Activated effector memory CD4-positive, alpha-beta T cell treated with anti-CD3 and anti-CD28 coated beads, Interleukin-2, amount 50 U/mL, for 16 hours (primary cell): ENCODE measurements at places on chromosomes 1 and 21.

GRCh38 chr1:22903113-22903512, 69.6 kb downstream of the LACTBL1 start:
- no peak for DNase-seq

- no peak for DNase-seq
These were observed 554.3 kb upstream of the CHRM3 start for GRCh38 chr1:238832106-238832505.

DNA sequence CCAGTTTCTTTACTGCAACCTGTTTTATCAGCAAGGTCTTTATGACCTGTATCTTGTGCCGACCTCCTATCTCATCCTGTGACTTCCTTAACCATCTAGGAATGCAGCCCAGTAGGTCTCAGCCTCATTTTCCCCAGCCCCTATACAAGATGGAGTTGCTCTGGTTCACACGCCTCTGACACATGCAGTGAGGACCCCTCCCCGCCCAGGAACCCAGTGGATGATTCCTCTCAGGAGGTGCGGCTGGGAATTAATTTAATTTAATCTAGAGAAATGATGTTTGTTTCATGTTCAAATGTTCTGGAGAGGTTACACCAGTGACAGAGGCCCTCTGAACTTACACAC, 39.0 kb upstream of the LBR start:
- DNase-seq, result no peak

DNA sequence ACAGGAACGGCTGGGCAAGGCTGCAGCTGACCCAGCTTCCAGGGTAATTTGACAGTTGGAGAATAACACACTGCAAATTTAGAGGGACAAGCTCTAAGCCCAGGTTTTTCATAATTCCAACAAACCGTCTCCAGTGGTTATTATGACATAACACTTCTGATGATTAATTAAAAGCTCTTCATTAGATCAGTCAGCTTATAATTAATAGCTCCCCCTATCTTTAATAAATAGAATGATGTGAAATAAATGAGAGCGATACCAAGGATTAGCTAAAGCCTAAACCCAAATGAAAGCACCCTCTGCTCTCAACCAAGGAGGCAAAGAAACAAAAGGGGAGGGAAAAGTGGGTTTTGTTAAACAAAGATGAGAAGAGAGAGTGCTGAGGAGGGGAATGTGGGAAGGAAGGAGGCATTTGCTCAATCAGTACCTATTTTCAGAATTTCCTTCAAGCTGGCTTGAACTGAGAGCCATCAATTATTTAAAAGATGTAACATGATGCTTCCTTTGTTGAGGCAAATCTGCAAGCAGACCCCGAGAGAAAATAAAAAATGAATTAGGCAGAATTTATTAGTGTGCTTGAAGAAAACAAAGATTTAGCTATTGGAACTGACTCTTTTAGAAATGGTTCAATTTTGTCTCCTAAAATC, 221.8 kb upstream of the ESRRG start:
- DNase-seq, result no peak

- no peak for DNase-seq
These were observed 28.8 kb downstream of the EDN2 start for GRCh38 chr1:41455479-41456332.

DNA sequence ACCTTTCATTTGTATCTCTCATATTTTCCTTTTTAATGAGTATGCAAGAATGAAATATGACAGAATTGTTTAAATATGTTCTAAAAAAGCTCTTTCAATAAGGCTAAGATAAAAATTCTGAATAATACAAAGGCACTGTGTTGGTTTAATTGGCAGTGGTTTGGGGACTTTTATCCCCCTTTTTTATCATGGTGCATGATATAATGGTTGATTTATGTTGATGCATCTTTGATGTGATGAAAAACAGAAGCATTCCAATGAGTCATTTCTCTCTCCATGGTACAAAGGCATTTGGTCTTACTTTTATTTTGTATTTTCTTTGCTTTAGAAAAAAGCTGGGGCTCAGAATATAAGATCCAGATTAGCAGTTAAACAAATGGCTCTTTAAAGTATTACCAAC, 127.2 kb upstream of the GREM2 start:
- no peak for DNase-seq
